Type B pancreatic cell (in vitro differentiated cells): ENCODE measurements at places on chromosomes 6 and 20.

- H3K36me3 ChIP-seq: peaks cover 19% of the 10 kb centered on the region
- H3K4me1 ChIP-seq: peaks cover 12% of the 10 kb centered on the region
- H3K27me3 ChIP-seq: no peaks in the 10 kb centered on the region
- no peak for DNase-seq
Observed at GRCh38 chr6:149347067-149347466, 29.6 kb downstream of the TAB2 start.

DNA sequence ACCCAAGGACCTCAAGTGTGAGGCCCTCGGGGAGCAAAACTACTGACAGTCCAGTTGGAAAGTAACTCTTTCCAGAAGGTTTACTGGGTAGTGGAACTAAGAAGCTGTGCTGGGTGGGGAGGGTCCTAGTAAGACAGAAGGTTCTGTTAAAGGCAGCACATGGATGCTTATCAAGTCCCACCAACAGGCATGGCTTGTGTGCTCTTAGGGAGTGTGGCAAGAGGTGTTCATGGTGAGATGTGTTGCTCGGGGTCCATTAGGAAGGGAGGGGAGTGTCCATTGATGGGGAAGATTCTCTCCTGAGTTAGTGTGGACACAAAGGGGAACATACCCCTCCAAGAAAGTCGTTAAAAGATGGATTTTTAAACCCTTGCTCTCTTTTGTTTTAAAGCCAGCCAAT is 120.6 kb downstream of the LY86 start:
- peaks cover 20% of the 10 kb centered on the region for H3K4me1 ChIP-seq
- no peaks in the 10 kb centered on the region for H3K36me3 ChIP-seq
- no peak for DNase-seq
- H3K4me3 ChIP-seq: no peak overlapping the region
- H3K27me3 ChIP-seq: peaks cover 6% of the 10 kb centered on the region

DNA sequence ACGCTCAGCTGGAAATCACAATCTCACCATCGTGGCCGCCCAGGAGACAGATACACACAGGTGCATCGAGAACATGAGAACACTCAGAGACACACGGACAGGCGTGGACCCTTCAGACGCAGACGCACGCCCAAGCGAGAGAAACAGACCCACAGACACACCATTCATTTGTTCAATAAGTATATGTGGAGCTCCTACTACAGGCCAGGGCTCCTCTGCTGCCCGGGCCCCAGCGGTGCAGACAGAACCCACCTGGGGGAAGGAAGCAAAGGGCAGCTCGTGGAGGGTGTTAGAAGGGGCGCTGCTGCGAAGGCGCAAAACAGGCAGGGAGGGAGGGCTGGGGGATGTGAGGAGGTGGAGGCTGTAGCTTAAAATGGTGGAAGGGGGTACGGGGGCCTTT is 39.2 kb downstream of the SRC start:
- no peaks in the 10 kb centered on the region for H3K27me3 ChIP-seq
- no peak for DNase-seq
- peak overlapping the region; percentile 86 for H3K27ac ChIP-seq
- peak overlapping the region; percentile 77 for H3K4me3 ChIP-seq
- peaks cover 23% of the 10 kb centered on the region for H3K4me1 ChIP-seq

- H3K27ac ChIP-seq: no peak overlapping the region
- no peak overlapping the region for H3K4me3 ChIP-seq
- no peak for DNase-seq
- peaks cover 13% of the 10 kb centered on the region for H3K36me3 ChIP-seq
- no peaks in the 10 kb centered on the region for H3K27me3 ChIP-seq
- H3K4me1 ChIP-seq: no peaks in the 10 kb centered on the region
Observed at GRCh38 chr6:75880305-75880704, 131.3 kb downstream of the MYO6 start.

DNA sequence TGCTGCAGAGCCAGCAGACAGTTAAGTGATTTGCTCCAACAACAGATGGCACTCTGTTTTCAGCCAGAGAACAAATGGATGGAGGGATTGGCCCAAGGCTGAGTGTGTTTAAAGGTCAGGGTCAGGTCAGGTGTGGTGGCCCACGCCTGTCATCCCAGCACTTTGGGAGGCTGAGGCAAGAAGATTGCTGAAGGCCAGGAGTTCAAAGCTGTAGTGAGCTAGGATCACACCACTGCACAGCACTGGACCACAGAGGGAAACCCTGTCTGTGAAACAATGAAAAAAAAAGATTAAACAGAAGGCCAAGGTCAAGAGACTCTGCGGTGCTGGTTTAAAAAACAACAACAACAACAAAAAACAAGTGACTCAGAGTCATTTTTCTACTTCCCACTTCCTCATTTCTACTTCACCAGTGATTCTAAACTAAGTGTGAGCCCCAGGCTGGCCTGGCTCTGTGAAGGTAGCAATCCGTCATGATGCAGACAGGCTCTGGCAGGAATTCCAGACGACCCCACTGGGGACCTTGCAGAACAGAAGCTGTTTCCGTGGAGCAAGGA is 42.5 kb upstream of the ARMC2 start:
- H3K4me3 ChIP-seq: no peak overlapping the region
- no peaks in the 10 kb centered on the region for H3K27me3 ChIP-seq
- H3K27ac ChIP-seq: peak overlapping the region; percentile 63
- H3K36me3 ChIP-seq: no peaks in the 10 kb centered on the region
- peaks cover 22% of the 10 kb centered on the region for H3K4me1 ChIP-seq
- DNase-seq: no peak

- peaks cover 39% of the 10 kb centered on the region for H3K36me3 ChIP-seq
- no peak overlapping the region for H3K4me3 ChIP-seq
- H3K27ac ChIP-seq: no peak overlapping the region
- peaks cover 5% of the 10 kb centered on the region for H3K4me1 ChIP-seq
- DNase-seq: no peak
Observed at GRCh38 chr6:89323511-89323971, 8.4 kb upstream of the GABRR2 start.

DNA sequence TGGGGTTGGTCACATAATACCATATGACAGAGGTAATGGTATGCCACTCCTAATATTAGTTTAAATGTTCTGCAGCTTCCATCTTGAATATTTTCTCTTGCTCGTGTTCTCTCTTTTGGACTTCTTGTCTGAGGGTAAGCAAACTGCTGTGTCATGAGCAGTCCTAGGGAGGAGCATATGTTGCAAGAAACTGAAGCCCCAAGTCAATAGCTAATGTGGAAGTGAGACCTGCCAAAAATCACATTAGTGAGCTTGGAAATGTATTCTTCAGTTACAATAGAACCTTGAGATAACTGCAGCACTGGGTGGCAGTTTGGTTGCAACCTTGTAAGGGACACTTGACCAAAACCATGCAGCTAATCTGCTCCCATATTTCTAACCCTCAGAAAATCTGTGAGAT is 178.2 kb upstream of the IMPG1 start:
- no peaks in the 10 kb centered on the region for H3K27me3 ChIP-seq
- no peaks in the 10 kb centered on the region for H3K36me3 ChIP-seq
- DNase-seq: no peak

DNA sequence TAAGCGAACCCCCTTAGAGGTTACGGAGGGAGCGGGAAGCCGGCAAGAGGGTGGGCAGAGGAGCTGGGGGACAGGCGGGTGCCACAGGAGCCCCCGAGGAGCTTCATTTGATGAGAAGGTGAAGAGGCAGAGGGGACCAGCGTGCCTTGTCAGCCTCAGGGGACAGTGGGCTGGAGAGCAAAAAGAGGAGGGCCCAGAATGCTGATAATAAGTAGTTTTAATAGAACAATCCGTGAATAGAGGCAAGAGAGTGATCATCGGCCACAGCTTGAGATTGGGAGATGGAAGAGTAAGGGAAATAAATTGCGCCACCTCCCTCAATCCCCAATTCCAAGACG is 1.3 kb downstream of the COL19A1 start:
- peaks cover 14% of the 10 kb centered on the region for H3K4me1 ChIP-seq
- peaks cover 67% of the 10 kb centered on the region for H3K27me3 ChIP-seq
- peak overlapping the region; percentile 9 for H3K27ac ChIP-seq
- no peaks in the 10 kb centered on the region for H3K36me3 ChIP-seq
- no peak for DNase-seq
- peak overlapping the region; percentile 84 for H3K4me3 ChIP-seq

DNA sequence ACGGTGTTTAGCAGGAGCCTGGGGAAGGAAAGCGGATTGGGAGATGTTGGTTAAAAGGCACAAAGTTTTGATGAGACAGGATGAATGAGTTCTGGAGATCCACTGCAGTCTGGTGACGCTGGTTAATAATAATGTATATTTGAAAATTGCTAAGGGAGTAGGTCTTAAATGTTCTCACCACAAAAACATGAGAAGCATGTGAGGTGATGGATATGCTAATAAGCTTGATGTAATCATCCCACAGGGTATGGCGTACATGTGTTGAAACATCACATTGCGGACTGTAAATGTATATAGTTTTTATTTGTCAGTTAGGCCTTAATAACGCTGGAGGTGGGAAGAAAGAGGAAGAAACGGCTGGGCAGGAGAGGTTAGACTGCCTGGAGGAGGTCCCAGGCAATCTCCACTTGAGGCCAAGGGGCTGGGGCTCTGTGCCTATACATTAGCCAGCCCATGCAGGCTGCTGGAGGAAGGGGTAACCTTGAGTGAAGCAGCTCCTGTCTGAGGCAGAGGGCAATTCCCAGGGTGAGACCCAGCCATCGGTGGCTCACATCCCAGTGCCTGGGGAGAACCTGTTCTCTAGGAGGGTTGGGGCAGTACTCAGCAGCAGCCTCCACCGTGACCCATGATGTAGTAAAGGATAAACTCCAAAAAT is 188.2 kb upstream of the QKI start:
- no peaks in the 10 kb centered on the region for H3K36me3 ChIP-seq
- no peak overlapping the region for H3K4me3 ChIP-seq
- no peaks in the 10 kb centered on the region for H3K4me1 ChIP-seq
- DNase-seq: no peak
- no peaks in the 10 kb centered on the region for H3K27me3 ChIP-seq
- no peak overlapping the region for H3K27ac ChIP-seq

GRCh38 chr20:14830899-14831298 is 493.5 kb upstream of the FLRT3 start:
- H3K27me3 ChIP-seq: peaks cover 6% of the 10 kb centered on the region
- H3K4me1 ChIP-seq: peaks cover 13% of the 10 kb centered on the region
- no peaks in the 10 kb centered on the region for H3K36me3 ChIP-seq
- H3K27ac ChIP-seq: no peak overlapping the region

DNA sequence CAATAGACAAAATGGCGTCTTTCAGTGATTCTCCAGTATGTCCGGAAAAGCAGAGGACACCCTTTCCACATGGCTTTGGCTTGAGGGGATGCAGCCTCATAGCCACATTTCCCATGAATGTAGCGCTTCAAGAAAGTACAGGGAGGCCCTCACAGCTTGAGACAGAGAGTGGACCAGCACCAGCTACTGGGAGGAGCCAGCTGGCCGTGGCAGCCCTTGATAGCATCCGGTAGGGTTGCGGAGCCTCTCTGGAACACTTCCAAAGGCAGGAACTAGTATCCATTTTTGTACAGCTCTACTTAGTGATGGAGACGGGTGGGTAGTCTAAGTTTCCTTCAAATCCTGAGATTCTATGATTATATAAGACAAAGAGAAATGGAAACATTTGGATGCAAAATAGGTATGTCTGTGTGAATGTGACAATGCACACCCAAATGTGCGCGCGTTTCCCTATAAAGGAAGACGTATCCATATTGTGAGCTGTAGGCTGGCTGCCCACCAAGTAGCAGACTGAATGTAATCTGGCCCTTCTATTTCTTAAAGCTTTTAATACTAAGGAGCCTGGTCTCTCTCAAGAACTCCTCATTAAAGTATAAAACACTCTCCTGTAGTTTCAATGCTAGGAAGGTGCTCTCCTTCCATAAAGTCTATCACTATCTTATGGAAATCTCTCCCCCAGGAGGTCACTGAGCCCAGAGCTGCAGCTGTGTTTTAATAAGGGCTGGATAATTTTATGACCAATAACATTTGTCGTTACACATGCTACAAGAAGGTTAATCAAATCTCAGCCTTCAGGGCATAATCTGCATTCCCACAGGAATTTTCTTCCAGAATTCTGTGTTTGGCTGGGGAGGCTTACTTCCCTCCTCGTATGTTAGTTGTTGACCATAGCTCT is 74.0 kb downstream of the SOBP start:
- peaks cover 3% of the 10 kb centered on the region for H3K27me3 ChIP-seq
- no peak for DNase-seq
- H3K4me1 ChIP-seq: peaks cover 19% of the 10 kb centered on the region
- peaks cover 4% of the 10 kb centered on the region for H3K36me3 ChIP-seq
- H3K4me3 ChIP-seq: no peak overlapping the region

- no peak for DNase-seq
- H3K27me3 ChIP-seq: no peaks in the 10 kb centered on the region
- peaks cover 13% of the 10 kb centered on the region for H3K4me1 ChIP-seq
Observed at GRCh38 chr6:83062225-83062624, 3.4 kb downstream of the UBE3D start.

GRCh38 chr20:37570419-37570818 is 42.7 kb upstream of the BLCAP start:
- peaks cover 21% of the 10 kb centered on the region for H3K4me1 ChIP-seq
- no peaks in the 10 kb centered on the region for H3K36me3 ChIP-seq
- DNase-seq: no peak
- peaks cover 47% of the 10 kb centered on the region for H3K27me3 ChIP-seq
- no peak overlapping the region for H3K27ac ChIP-seq
